ENCODE measurements at places on chromosomes 4 and X.

- DNase-seq: no peak
Measured at GRCh38 chr4:150234246-150234645, 156.0 kb downstream of the DCLK2 start.

GRCh38 chr4:159447296-159447695 lies 344.4 kb downstream of the RAPGEF2 start:
- no peak for DNase-seq

- no peak for DNase-seq
Measured at GRCh38 chrX:51860679-51861078, 32.7 kb upstream of the MAGED1 start.

DNA sequence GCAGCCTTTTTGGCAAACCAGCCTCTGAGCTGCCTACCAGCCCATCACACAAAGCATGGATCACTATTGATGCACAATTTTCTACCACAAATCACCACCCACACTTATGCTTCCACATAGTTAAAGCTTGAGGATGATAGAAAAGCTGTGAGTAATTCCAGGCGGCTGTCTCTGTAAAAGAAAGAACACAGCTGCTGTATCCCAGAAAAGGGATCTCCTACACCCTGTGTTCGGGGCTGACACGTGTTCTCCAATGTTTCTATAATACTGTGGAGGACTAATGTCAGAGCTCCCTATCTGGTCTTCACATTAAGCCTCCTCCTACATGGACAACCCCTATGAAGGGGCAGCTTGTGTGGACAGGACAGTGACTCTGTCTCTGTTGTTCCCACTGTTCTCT lies 12.5 kb upstream of the BRS3 start:
- DNase-seq: no peak

DNA sequence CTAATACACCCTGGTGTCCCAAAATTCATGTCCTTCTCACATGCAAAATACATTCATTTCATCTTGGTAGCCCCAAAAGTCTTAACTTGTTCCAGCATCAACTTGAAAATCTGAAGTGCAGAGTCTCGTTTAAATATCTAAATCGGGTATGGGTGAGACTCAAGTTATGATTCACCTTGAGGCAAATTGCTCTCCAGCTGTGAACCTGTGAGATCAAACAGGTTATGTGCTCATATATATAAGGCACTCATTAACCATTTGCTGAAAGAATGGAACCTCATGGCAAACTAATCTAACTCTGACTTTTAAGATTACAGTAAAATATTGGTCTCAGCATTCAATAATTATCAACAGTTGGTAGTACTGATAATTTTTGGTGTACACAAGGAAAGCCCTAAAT lies 55.5 kb downstream of the PDLIM5 start:
- no peak for DNase-seq

Measured in T-helper 22 cell (primary cell).